A549 treated with GW870086 at 1 μM for 4 hours (cell line): ENCODE measurements at places on chromosomes 1 and 21. TPM values are rescaled to one million over a fixed set of nuclear protein-coding genes. Genes with fewer than 3 reads are reported as not detected.

Gene S100A2
- 18.8 to 40.7 TPM (median 32.4 TPM) in 5 replicates for total RNA-seq

Gene IRF6
- 0.09 to 0.16 TPM (median 0.13 TPM) in 5 replicates for total RNA-seq

Gene TAS1R1
- not detected in 5 replicates for total RNA-seq

Gene SPRR2E
- total RNA-seq: not detected in 5 replicates

Gene INKA2
- total RNA-seq: 1.7 to 4.4 TPM (median 2.8 TPM) in 5 replicates
